Activated gamma-delta T cell treated with anti-CD3 and anti-CD28 coated beads, Interleukin-2, amount 50 U/mL, for 16 hours (primary cell): ENCODE measurements at places on chromosomes 6 and 20.

DNA sequence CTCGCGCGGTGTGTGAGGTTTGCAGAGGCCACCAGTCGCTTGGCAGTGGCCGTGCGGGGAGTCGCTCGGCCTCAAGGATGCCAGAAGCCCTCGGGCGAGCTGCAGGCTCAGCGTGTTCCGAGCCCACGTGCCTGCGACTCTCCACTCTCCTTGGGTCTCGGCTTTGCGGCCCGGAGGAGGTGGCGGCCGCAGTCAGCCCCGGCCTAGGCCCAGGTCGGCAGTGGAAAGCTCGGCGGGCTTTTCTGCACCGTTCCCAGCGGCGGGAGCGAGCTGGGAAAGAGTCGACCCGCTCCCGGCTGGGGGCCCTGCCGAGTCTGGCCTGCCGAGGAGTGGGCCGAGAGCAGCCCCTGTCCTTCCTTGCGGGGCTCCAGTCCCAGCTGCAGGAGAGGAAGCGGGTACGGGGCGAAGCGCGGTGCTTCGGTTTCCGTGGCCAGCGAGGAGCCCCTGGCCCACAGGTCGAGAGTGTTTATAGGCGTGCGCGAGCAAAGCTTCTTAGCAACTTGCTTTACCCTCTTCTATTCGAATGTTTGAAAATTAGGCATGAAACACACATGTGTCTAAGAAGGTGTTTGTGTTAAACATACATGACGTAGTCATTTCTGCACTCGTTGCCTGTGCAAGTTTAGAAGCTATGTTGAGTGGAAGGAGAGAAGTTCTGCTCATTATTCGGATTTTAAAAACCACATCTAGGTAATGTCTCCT is 5.6 kb downstream of the FOXC1 start:
- DNase-seq: no peak

GRCh38 chr6:80163754-80164187 is 57.3 kb downstream of the BCKDHB start:
- DNase-seq: no peak

DNA sequence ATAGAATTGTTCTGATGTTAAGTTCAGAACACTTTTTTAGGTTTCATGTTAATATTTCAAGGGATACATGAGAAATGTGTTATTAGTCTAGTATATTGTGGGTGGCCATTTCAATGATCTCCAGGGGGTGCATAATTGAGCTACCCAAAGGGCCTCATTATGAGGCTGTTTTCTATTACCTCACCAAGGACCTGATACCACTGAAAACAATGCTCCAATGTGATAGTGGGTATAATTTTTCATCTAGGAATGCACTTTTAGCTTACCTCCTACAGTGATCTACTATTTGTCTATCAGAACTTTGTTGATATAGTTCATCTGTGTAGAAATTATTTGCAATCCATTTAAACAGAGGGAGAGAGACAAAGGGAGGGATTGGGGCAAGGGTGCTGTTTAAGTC is 106.8 kb upstream of the HS3ST5 start:
- DNase-seq: no peak

DNA sequence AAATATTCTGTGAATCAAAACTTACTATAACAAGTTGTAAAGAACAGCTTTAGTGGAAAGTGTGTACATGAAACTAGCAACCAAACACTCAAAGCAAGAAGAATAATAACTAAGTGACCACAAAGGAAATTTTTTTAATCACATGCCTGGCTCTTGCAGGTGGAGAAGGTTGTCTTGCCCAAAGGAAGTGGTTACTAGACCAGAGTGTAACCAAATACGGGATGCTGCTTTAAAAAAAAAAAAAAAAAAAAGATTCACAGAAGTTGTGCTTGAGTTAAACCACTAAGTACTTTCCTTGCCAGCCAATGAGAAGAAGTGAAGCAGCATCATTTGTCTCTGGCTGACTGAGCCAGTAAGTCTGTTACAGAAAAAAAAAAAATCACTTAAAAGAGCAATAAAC is 19.1 kb upstream of the HLA-DQB1 start:
- peak; percentile 24 for DNase-seq

DNA sequence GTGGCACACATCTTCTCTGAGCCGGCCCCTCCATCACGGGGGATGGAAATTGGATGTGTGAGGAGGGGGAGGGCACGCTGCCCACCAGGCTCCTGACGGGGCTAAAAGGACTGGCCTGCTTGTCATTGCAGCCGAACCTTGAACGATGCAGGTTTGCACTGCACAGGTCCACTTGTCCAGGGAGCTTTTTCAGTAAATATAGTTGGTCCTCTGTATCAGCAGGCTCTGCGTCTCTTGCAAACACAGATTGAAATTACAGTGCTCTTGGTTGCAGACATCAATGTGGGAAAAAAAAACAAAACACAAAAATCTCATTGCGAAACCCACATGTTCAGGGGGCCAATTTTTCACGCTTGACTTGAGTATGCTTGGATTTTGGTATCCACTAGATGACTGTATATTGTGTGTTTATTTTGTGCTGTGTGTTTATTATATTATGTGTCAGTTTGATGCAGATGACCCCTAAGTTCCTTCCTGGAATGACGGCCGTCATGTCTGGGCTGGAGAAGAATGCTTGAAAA is 29.2 kb downstream of the ERMARD start:
- DNase-seq: no peak

- no peak for DNase-seq
Observed at GRCh38 chr20:62367136-62367632, at the start of gene LAMA5. TSS of gene LAMA5 (minus strand) at chr20:62367312. CDS start at chr20:62367245, 67 bp downstream.
